Central memory CD8-positive, alpha-beta T cell (primary cell): ENCODE measurements at places on chromosomes 3 and 15.

DNA sequence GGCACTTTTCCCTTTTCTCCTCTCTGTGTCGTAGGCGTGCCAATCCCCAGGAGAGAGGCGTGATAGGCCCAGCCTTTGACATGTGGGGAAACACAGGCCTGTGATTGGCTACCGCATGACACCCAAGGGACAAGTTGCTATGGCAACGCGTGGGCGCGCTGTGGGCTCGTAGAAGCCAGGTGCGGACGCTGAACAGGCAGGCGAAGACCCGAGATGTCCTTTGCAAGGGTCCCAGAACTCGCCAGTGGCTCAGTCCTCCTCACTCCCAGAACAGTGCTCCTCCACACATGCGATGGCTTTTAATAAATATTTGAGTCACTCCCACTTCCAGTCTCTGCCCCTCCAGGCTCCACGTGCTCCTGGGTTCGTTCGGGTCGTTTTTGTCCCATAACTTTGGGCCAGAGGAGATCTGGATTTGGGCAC, 4.2 kb downstream of the SLC51B start:
- peak; percentile 61 for DNase-seq

GRCh38 chr15:61390138-61390537, 161.0 kb upstream of the RORA start:
- no peak for DNase-seq

GRCh38 chr3:142459929-142460328, 12.1 kb upstream of the XRN1 start:
- DNase-seq, result no peak

DNA sequence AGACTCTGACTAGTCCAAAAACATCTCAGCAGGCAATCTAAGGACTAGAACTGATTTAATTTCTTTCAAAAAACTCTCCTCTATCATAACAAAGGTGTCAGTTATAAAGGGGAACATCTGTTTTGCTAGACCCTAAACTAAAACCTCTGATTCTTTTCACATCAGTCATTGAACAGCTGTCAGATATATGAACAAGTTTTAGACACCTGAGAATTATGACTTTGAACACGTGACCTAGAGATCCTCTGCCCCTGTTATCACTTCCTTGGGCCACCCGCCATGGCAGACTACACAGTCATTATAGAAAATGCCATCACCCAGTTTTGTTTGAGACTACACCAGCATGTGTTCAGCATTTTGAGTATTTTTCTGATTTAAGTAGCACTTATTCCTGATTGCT, 282.3 kb upstream of the TBL1XR1 start:
- no peak for DNase-seq

- no peak for DNase-seq
Observed at GRCh38 chr15:77001351-77001750, 6.4 kb downstream of the PSTPIP1 start.

- DNase-seq, result no peak
Observed at GRCh38 chr3:145869958-145870357, 291.0 kb downstream of the PLOD2 start.

DNA sequence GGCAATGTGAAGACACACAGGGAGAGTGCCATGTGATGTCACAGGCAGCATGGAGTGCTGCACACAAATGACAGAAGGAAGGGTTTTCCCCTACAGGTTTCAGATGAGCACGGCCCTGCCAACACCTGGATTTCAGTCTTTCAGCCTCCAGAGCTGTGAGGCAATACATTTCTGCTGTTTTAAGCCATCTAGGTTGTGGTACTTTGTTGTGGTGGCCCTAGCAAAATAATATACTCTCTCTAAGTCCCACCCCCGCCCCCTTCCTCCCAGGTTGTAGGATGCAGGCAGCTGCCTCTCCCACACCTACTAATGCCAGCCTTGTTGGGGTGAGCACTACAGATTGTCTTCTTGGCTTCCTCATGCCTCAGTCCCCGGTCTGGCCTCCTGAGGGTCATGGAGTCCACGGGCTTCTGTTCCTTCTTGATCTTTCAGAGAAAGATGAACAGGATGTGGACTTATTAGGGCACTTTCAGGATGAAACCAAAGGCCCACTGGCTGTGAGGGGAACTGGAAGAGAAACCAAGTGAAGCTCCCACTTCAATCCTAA, 180.0 kb downstream of the CD47 start:
- DNase-seq, result no peak

DNA sequence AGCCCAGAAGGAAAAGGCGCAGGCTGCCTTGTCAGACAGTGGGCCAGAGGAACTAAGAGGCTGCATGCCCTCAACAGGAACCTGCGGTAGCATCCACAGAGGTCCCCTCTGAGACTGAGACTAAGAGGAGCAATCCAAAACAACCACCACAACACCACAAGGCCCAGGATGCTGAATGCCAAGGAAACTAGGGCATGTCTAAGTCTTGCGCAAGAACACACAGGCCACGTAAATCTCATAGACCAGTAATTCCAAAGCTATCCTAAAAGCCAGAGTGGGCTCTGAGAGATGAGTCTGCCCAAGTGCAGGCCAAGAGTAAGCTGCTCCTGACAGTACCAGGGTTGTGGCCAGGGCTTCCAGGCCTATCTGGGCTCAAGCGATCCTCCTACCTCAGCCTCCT, 12.9 kb downstream of the MON1A start:
- DNase-seq, result no peak

GRCh38 chr3:50132421-50133282, 22.5 kb upstream of the SEMA3F start:
- no peak for DNase-seq

- no peak for DNase-seq
Observed at GRCh38 chr15:52796753-52797520, 6.8 kb upstream of the ONECUT1 start.

- no peak for DNase-seq
Observed at GRCh38 chr3:125119752-125120378, 64.1 kb upstream of the HEG1 start.

DNA sequence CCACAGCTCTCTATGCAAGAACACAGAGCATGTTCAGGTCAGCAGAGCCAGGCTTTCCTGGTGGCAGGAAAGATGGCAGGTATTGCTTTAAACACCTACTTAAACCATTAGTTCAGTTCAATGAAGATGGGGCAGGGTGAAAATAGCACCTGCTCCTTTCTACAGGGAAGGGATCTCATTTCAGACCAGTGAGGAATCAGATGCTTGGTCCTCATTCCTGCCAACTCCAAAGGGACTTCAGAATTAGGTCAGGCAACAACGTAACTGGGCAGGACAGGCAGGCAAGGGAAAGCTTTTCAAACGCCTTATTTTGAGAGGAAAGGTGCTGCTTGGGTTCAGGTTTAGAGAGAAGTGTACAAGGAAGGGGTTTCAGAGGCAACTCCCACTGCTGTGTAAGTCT, 12.6 kb upstream of the RPS17 start:
- DNase-seq, result no peak

DNA sequence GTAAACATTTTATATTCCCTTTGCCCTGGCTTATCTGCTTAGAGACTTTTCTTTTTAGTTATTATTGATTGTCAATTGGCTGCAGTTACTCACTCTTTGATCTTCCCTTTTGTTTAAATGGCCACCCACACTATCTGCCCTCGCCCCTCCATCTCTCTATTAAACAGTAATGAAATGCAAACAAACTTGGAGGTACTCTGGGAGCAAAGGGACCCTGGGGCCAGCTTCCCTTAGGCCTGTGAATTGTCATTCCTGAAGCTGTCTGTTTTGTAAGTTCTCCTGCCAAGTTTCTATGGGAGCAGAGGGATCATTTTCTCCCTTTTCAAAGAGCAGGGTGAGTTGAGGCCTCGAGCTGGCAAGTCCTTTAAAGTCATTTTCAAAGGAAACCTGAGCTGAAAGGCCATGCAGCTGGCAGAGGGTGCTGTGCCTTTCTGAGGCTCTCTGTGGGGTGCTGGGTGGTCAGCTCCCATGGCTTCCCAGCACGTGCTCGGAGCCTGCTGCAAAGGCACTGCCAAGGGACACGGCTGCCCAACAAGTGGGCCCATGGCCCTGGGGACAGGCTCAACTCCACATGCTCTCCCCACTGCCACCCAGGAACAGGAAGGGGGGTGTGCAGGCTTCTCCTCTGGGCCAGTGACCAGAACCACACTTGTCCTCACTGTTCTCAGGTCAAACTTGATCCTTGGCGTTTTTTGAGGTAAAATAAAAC, 17.4 kb upstream of the RTP2 start:
- DNase-seq, result no peak

DNA sequence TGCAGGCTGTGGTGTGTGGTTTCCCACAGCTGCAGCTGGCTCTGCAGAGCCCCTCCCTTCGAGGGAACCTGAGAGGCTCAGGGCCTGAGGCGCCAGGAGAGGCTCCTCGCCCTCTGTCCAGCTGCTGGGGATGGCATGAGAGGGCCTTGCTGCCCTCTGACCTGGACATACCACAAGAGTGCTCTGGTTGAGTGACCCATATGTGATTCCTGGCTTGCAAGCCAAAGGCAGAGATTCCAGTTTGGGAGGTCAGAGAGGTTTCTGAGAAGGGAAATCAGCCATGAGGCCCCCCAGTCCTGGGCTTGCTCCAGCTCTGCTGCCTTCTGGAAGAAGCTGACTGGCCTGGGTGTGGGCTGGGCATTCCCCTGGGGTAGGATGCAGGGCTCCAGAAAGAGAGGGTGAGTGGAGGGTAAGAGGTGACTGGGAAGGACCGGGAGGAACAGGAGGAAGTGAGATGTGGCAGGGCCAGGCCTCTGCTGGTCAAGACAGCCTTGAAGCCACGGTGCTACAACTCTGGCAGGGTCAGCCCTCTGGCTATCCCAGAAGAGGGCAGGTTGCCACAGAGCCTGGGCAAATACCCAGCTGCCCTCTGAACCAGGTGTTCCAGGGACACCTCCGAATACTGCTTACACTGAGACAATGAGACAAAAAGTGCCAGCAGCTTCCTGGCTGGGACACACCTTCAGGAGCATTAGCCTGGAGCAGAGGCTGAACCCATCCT, 16.0 kb upstream of the SRP14 start:
- DNase-seq, result no peak

DNA sequence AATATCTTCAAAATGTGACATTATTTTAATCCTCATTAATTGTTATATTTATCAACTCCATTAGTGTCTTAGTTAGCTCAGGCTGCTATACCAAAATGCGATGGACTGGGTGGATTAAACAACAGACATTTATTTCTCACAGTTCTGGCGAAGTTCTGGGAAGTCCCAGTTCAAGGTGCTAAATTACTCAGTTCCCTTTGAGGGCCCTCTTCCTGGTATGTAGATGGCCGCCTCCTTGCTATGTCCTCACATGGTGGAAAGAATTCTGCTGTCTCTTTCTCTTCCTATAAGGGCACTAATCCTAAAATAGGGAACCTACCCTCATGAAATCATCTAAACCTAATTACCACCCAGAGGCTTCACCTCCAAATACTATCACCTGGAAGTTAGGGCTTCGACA, 38.8 kb upstream of the DUT start:
- DNase-seq, result no peak

DNA sequence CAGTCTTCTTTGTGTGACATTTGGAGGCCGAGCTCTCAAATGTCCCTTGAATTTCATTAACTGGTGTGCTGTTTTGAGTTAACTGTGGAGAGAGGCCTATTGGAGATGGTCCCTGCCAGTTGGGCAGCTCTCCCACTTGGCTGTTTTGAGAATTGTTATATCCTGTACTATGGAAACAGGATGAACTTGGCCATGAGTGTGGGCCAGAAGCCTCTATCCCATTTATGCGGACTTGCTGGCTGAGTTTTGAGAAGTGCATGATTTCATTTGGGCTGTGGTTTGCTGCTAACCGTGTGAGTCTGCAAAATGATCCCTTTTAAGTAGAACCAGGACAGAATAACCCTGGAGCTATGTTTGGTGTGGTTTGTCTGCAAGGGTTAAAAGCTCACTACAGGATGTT, 366.0 kb downstream of the PTPRG start:
- no peak for DNase-seq

DNA sequence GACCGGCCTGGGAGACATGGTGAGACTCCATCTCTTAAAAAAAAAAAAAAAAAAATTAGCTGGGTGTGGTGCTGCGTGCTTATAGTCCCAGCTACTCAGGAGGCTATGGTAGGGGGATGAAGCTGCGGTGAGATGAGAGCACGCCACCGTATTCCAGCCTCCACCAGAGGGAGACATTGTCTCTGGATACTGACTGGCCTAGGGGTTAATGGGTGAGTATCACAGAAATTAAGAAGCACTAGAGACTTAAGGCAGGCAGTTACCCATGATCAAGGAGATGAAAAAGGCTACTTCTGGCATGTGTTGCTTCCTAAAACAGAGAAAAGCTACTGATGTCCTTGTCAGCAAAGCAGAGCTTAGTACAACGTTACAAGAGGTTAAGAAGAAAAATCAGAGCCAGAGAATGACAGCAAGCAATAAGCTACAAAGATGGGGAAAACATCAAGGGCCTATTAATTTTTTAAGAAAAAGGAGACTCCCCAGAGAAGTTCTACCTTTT, 8.6 kb downstream of the TFRC start:
- peak; percentile 66 for DNase-seq

- DNase-seq, result no peak
Observed at GRCh38 chr3:45781841-45782240, 14.5 kb downstream of the SLC6A20 start.

GRCh38 chr3:133948131-133948810, 52.6 kb upstream of the RAB6B start:
- DNase-seq, result no peak

DNA sequence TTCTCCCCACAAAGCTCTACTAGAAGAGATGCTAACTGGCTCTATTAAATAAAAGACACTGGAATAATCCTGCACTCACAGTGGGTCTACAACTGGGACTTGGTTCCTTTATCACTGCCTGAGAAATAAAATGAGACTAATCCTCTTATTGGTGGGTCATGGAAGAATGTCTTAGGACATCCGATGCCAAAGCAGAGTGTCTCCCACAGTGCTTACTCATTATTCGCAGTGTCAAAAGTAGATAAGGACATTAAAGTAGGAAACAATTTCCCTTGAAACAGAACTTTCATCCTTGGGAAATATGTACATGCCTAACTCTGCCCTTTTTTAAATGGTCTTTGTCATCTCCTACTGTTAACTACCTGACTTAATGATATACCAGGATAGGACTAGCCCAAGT, 71.5 kb downstream of the GSK3B start:
- no peak for DNase-seq

DNA sequence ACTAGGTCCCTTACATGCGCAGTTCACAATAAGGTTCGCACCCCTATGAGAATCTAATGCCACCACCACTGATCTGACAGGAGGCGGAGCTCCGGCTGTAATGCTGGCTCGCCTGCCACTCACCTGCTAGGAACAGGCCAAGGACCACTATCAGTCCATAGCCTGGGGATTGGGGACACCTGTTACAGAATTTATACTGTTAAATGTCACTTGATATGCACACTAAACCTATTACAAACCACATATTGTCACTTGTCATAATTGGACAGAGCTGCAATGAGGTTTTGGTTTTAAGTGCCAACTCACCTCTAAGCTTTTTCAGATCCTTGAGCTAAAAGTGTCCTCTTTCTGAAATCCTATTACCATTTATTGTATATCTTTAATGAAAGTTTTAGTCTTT, 507.9 kb upstream of the TPRG1 start:
- no peak for DNase-seq

DNA sequence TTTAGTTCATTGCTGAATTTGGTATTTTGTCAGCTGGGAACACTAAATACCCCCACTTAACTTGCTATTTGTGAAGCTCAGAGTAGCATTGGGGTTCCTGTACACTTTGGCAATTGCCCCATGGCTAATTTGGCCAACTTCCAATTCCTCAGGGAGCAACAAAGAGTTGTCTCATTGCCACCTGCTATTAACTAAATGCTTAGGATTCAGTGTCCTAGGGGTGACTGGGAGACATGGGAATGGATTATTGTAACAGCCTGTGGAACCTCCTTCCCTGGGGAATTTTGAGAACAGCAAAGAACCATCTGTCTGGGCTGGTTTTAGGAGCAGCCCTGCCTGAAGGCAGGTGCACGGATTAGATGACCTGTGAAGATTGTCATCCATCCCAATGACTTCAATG, 437.4 kb upstream of the TPRG1 start:
- DNase-seq, result no peak
